ENCODE measurements at places on chromosomes 1 and 21. TPM values are rescaled to one million over a fixed set of nuclear protein-coding genes. Genes with fewer than 3 reads are reported as not detected.
A peak's percentile ranks its signal among the peaks of the same experiment; 100 is the strongest.

DNA sequence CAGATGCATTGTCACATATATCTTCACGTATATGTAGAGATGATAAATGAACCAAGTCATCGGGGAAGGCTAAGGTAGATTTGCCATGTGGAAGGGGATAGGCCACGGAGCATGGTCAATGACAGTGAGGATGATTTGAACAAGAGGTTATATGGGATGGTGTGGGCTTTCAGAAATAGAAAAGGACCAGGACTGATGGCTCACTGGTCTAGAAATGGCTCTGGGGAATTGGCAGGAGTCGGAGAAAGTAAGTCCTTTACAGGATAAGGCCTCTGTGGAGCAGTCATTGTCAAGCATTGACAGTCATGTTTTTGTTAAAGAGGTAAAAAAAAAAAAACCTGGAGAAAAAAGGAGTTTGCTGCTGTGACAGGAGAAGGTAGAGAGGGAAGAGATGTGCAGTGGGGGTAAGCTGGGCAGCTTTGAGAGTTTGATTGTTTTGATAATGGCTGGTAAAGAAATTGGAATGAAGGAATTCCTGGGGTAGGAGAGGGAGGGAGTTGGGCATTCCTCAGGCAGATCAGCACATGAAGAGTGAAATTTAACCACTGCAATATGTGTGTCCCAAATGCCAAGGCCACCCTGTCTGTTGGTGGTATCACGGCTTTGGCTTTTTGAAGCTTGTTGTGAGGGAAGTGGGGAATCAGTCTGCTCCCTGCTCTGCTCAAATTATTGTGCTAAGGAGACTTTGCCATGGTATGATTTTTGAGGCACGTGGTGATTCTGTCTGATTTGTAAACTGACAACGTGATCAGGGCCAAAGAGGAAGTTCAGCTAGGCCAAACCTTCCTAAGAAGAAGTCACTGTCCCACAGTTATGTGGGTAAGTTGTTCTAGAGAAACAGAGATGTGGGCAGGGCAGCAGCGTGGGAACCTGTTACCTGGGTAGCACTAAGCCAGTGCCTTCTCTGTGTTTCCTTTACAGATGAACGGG, 26.0 kb downstream of the MACF1 start:
- peaks cover 56% of the 10 kb centered on the region for H3K4me1 ChIP-seq
- H3K36me3 ChIP-seq: peaks cover 44% of the 10 kb centered on the region
- H3K27ac ChIP-seq: peak overlapping the region; percentile 73
- peak; percentile 32 for DNase-seq
- peak overlapping the region; percentile 7 for H3K4me3 ChIP-seq

GRCh38 chr1:92956254-92957029, 4.8 kb downstream of the DIPK1A start:
- DNase-seq: no peak
- peaks cover 7% of the 10 kb centered on the region for H3K36me3 ChIP-seq
- peak overlapping the region; percentile 29 for H3K4me3 ChIP-seq
- H3K27me3 ChIP-seq: no peaks in the 10 kb centered on the region

GRCh38 chr1:222777463-222777862, 37.4 kb upstream of the DISP1 start:
- H3K27ac ChIP-seq: no peak overlapping the region
- peaks cover 10% of the 10 kb centered on the region for H3K4me1 ChIP-seq

DNA sequence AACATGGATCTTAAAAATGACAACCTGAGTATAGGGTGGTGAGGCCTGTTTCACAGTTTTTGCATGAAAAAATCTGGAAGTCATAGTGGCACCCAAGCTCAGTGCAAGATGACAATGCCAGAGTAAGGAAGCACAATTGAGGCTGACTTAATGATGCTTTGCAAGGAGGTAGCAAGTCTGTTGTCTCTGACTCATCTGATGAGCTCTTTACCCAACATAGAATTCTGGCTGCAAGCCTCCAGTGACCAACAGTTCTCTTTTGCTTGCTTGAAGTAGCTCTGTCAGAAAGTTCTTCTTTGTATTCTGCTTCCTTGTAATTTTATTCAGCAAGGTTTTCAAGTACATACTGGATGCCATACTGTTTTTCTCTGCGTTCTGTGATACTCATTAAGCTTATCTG, 117.1 kb downstream of the FOXD2 start:
- H3K36me3 ChIP-seq: no peaks in the 10 kb centered on the region
- no peaks in the 10 kb centered on the region for H3K4me1 ChIP-seq
- H3K27me3 ChIP-seq: peaks cover 11% of the 10 kb centered on the region
- no peak for DNase-seq
- H3K4me3 ChIP-seq: no peak overlapping the region

NUDC gene
- 97.0 TPM for total RNA-seq

GRCh38 chr1:30911059-30911954, 2.7 kb upstream of the SDC3 start:
- peak; percentile 80 for DNase-seq
- no peak overlapping the region for H3K4me3 ChIP-seq

PTPRU gene
- 0.74 TPM for total RNA-seq

VHLL gene
- not detected for total RNA-seq

DNA sequence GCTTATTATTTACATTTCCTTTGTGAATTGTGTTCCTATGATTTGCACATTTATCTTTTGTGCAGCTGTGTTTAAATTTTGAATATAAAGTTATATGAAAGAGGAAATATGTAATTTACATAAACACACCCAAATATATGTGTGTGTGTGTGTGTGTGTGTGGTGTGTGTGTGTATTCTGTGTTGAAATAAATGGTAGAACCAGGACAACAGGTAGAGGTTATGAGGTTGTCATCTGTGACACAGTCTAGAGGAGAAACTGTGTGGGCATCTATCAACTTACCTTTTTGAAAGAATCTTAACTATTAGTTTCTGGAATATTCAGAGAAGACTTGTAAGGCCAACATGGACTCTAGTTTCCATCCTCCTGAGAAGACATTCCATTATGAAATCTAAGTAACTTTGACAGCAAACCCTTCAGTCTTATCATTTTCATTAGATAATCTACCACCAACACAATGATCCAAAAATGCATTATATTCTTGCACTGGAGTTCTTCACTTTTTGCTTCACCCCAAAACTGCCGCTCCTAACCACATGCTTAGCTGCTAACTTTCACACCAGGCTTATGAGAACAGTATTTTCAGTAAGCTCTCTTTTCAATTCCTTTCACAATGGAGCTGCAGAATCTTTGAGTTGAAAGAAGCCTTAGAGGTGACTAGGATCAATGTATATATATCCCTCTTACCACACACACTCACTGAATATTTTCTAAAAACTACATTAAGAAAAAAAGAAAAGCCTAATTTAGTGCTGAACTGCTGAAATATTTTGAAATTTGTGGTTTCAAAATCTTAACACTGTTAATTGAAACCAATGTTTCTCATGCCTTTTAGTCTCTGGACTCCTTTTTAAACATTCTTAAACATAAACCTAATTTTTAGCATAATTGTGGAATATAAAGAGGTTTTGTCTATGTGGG, 21.8 kb downstream of the PTPRC start:
- peak overlapping the region; percentile 56 for H3K4me3 ChIP-seq
- no peaks in the 10 kb centered on the region for H3K27me3 ChIP-seq
- peak overlapping the region; percentile 86 for H3K27ac ChIP-seq
- peaks cover 73% of the 10 kb centered on the region for H3K4me1 ChIP-seq
- H3K36me3 ChIP-seq: peaks cover 64% of the 10 kb centered on the region
- DNase-seq: peak; percentile 47

DNA sequence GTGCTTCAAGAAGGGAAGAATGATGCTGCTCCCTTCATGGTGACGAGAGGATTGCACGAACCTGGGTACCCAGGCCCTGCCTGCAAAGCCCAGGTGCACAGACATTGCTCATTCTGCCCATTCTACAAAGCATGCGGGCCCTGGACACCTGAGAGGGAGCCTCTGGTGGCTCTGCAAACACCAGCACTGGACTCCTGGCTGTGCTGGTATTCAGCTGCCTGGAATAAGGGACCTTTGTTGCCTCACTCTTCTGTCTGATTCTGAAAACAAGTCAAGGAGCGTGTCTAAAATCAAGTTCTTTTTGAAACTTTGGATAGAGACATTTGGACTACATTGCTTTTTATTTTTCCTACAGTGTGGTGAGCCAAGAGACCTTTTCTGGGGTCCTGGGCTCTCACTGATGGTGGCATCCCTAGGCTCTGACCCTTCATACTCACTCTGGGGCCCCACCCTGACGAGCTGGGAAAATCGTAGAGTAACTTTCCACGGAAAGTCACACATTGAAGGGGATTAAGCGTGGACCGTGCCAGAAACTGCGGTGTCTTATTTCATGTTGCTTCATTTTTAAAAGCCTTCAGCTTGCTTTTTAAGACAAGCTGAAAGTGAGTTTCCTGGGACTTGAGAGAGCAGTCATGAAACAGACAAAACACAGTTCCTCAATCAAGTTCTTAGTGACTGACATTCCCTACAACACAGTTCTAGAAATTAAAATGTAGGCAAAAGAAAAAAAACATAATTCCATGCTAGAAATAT, 24.0 kb downstream of the ABCA4 start:
- DNase-seq: no peak
- no peaks in the 10 kb centered on the region for H3K27me3 ChIP-seq
- H3K4me1 ChIP-seq: peaks cover 16% of the 10 kb centered on the region
- no peak overlapping the region for H3K27ac ChIP-seq
- no peaks in the 10 kb centered on the region for H3K36me3 ChIP-seq

DNA sequence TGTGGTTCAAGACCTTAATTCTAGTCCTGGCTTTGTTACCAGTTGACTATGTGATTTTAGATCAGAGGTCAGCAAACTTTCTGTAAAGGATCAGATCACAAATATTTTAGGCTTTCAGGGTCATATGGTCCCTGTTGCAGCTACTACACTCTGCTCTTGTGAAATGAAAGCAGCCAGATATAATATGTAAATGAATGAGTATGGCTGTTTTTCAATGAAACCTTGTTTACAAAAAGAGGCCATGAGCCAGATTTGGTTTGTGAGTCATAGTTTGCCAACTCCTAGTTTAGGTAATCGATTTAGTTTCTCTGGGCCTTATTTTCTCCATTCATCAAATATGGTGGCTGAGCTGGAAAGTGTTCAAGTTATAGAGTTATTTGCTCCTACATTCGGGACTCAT, 346.7 kb downstream of the NUF2 start:
- H3K27me3 ChIP-seq: peaks cover 1% of the 10 kb centered on the region
- no peak overlapping the region for H3K4me3 ChIP-seq
- no peaks in the 10 kb centered on the region for H3K36me3 ChIP-seq
- H3K4me1 ChIP-seq: no peaks in the 10 kb centered on the region

DSTYK gene
- 10.7 TPM for total RNA-seq
